ENCODE measurements at places on chromosomes 4 and X. TPM values are rescaled to one million over a fixed set of nuclear protein-coding genes. Genes with fewer than 3 reads are reported as not detected.

Gene MAB21L2
- not detected for total RNA-seq

Gene ATP10D
- 53.3 TPM for total RNA-seq

Gene RCHY1
- 23.5 TPM for total RNA-seq

Gene BST1
- total RNA-seq: 10.2 TPM

Gene CCNI
- 331 TPM for total RNA-seq

Gene NAA15
- 29.5 TPM for total RNA-seq

Gene TCEAL1
- 24.5 TPM for total RNA-seq

Gene GLUD2
- total RNA-seq: 2.3 TPM

Gene ZFP92
- 1.5 TPM for total RNA-seq

Gene AMOT
- total RNA-seq: 43.3 TPM

Gene MSANTD1
- 0.99 TPM for total RNA-seq

Gene HPF1
- total RNA-seq: 22.3 TPM

Gene TMSB15B
- total RNA-seq: 11.7 TPM

Gene USP46
- 25.3 TPM for total RNA-seq

Gene HSFX3
- total RNA-seq: not detected

Gene MAGEE1
- 5.0 TPM for total RNA-seq

Gene PHOX2B
- 0.12 TPM for total RNA-seq

Gene ESX1
- total RNA-seq: not detected

Gene ANTXR2
- total RNA-seq: 40.9 TPM

Gene USP53
- total RNA-seq: 29.7 TPM

Gene NUDT10
- 7.3 TPM for total RNA-seq

Gene RAB33A
- 1.3 TPM for total RNA-seq

Gene FRAS1
- total RNA-seq: 125 TPM

Gene CLDN2
- 16.3 TPM for total RNA-seq

Gene ENPP6
- 3.9 TPM for total RNA-seq

Gene STPG2
- 1.4 TPM for total RNA-seq

Gene MAGEC3
- total RNA-seq: not detected

Gene THAP9
- 18.4 TPM for total RNA-seq

Gene ABLIM2
- total RNA-seq: 11.1 TPM

Gene APELA
- total RNA-seq: 4.3 TPM

Gene GABRQ
- 0.99 TPM for total RNA-seq

Gene GATA1
- 0.58 TPM for total RNA-seq

Gene SNCA
- total RNA-seq: 80.4 TPM

Gene RAB39B
- total RNA-seq: 2.0 TPM

Gene SMIM10
- total RNA-seq: 4.0 TPM

Gene SLC6A14
- not detected for total RNA-seq

Gene KDM5C
- total RNA-seq: 117 TPM

Measured in metanephros (tissue), 2 donors.